ENCODE measurements at places on chromosomes 5 and 9.

DNA sequence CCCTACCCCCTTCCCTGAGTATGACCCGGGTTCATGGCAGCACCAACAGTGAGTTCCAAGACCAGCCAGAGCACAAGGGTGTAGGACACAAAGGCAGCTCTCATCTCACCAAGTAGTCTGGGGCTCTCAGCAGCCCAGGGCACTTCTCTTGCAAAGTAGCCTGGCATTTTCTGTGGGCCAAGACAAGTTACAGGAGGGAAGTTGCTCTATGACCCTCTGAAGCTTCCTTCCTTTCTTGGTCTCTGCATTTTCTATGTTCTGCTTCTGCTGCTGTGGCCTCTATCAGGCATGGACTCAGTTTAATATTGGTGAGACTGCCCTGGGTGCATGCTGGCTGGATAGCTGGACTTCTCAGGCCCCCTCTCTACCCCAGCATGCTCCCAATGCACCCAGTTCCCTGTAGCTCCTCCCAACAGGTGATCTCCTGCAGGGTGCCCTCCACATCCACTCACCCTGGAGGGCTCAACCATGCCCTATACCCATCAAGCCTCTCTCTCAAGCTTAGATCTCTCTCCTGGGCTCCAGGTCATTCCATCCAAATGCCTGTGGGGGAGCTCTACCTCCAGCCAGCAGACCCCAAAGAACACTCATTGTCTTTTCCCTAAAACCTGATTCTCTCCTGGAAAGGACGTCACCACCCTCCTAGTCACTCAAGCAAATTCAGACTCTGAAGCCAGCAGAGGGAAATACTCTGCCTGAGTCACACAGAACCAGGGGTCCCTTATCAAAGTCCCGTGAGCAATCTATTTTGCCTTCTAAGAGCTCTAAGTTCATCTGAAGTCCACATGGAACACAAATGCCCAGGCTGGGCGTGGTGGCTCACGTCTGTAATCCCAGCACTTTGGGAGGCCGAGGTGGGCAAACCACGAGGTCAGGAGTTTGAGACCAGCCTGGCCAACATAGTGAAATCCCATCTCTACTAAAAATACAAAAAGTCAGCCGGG lies 13.8 kb downstream of the TBC1D2 start:
- no peak for DNase-seq

DNA sequence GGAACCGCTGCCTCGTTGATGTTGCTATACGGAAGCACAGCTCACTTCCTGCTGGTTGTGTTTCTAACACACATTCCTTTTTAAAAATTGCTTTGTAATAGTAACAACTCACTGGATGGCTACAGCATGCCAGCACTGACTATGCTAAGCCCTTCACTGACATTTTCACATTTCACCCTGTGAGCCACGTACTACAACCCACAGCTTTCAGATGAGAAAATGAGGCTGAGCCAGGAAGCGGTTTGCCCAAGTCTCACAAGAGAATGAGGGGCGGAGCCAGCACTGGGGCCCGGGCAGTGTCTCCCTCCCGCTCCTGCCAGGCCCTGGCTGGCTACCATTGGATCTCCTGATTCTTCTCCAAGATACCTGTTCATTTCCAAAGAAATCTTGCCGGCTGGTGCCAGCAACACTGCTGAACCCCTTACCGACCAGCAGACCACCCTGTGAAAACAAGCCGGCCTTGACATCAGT lies 38.3 kb downstream of the FAM78A start:
- no peak for DNase-seq

DNA sequence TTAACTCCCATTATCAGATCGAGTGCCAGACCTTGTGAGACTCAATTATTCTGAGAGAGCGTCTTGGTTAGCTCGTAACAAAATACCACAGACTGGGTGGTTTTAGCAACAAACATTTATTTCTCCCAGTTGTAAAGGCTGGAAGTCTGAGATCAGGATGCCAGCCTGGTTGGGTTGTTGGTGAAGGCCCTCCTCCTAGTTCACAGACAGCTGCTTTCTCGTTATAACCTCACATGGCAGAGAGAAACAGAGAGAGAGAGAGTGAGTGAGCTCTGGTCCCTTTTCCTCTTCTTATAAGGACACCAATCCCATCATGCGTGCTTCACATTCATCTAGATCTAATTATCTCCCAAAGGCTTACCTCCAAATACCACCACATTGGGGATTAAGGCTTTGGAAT lies 114.2 kb upstream of the SLC24A2 start:
- no peak for DNase-seq

- no peak for DNase-seq
Observed at GRCh38 chr9:21710548-21711191, 91.8 kb upstream of the MTAP start.

DNA sequence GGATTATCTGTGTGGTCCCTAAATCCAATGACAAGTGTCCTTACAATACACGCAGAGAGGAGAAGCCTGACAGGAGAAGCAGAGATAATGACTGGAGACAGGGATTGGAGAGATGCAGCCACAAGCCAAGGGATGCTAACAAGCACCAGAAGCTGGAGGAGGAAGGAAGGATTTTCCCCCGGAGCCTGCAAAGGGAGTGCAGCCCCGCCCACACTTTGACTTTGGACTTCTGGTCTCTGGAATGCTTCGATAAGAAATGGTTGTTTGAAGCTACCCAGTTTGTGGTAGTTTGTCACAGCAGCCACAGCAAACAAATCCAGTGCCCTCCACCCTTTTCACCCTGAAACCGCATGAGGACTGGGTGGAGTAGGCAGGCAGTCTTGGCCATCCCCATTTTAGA lies 77.2 kb upstream of the BOD1 start:
- no peak for DNase-seq

- DNase-seq, result no peak
Observed at GRCh38 chr9:133862585-133863256, 124.6 kb upstream of the SARDH start.

DNA sequence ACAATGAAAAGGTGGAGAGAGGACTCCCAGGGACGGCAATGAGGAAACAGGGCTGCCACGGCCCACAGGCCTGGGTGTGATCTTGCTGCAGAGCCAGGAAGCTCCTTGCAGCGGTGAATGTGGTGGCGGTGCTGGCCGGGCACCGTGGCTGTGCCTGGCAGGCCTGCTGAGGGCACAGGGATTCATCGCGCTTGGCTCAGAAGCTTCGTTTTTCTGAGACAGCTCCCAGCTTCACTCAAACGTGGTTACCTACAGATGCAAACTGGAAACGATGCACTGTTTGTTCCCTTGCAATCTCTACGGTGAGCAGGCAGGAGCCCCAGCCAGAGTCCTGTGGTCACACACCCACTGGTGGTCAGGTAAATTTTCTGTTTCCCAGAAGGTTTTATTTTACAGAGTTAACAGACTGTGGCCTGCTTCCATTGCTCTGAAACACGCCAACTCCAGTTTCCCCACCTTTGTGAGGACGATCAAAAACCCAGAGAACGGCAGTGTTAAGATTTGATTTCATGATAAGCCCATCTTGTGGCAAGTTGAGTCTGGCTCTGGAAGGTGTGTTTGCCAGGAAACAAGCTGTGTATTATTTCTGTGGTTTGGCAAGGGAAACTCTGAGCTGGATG lies 183.9 kb downstream of the AUH start:
- no peak for DNase-seq

DNA sequence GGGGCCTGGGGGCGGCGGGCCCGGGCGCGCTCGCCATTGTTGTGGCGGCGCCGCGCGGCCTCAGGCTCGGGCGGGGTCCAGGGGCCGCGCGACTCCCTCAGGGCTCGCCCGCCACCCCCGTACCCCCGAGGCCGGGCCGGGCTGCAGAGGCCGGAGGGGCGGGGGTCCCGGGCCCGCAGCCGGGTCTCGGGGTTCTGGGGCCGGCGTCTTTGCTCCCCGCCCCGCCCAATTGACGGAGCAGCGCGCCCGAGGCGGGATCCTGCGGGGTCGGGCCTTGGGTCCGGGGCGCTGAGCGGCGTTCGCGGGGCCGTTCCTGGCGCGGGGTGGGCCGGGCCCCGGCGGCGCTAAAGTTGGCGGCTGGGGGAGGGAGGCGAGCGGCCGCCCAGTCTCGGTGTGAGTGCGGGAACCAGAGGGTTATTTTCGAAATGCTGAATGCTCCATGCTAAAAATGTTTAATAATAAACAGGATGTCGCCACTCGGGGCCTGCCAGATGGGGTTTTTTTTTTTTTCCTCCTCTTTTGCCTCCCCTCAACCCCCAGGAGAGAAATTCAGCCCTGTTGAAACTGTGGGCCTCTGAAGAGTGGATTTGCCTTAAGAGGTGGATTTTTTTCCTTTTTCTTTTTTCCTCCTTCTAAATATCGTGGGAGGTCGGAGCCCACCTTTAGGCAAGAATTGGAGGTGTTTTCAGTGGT lies 724 bp downstream of the PRRC2B start:
- no peak for DNase-seq

DNA sequence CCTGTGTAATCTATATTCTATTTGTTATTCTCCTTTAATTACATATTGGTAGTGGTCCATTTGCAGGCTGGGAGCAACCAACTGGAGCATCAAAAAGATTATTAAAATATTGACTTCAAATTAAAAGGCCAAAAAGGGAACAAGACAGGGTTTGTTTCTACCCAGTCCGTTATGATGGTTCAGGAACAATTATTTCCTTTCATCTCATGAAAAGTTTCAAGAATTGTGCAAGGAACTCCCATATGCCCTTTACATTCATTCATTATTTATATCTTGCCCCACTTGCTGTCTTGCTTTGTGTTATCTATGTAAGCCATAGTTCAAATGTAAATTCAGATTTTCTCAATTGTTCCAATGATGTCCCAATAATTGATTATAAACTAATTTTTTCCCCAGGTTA lies 58.7 kb upstream of the TLE1 start:
- no peak for DNase-seq
